Stromal cell of bone marrow (primary cell): ENCODE measurements at places on chromosomes 7 and 10.

GRCh38 chr10:26386781-26387180, 51.4 kb upstream of the APBB1IP start:
- DNase-seq, result no peak

GRCh38 chr10:124648131-124648475, 96.1 kb downstream of the FAM53B start:
- no peak for DNase-seq

DNA sequence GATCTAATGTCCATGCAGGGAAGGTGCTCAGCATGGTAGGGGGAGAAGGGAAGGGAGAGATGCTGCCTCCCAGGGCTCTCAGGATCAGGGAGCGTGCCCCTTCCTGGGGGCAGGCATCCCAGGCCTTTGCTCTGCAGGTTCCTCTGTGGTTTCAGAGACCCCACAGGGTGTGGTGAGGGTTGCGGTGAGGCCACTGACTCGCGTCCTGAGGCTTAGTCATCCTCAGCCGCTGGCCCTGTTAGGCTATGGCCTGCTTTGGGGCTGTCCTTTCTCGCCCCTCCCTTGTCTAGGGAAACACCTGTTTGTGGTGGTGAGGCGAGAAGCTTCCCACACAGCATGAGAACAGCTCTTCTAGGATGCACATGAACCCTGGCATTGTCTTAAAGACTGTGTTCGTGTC, 558.3 kb upstream of the FOXK1 start:
- no peak for DNase-seq

- peak; percentile 94 for DNase-seq
Observed at GRCh38 chr7:32616625-32617024, 121.3 kb downstream of the AVL9 start.

DNA sequence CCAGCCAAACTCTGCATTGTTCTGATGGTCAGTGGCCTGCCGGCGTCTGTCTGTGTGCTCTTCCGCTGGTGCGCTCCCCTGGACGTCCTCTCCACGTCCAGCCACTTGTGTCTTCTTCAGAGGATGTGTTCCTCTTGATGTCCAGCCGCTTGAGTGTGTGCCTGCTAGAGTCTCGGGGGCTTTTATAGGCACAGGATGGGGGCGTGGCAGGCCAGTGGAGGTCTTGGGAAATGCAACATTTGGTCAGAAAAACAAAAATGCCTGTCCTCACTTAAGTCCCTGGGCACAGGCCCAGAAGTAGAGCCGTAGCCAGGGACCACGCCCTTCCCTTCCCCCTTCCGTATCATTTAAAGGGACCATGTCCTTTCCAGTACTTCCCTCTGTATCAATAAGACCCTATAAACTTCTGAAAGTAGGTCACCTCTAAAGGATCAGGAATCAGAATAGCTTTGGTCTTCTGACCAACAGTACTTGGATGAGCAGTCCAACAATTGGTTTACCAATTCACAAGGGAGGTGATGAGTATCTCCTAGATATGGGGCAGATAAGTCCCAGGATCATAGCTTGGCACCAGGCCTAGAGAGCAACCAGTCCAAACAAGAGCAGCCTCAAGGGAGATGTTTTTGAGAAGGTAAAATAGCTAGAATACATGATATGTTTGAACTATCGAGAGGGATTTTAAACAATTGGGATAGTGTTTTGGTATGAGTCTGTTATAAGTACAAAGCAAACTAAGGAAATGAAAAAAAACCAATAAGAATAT, 32.2 kb upstream of the PNLIPRP3 start:
- no peak for DNase-seq

DNA sequence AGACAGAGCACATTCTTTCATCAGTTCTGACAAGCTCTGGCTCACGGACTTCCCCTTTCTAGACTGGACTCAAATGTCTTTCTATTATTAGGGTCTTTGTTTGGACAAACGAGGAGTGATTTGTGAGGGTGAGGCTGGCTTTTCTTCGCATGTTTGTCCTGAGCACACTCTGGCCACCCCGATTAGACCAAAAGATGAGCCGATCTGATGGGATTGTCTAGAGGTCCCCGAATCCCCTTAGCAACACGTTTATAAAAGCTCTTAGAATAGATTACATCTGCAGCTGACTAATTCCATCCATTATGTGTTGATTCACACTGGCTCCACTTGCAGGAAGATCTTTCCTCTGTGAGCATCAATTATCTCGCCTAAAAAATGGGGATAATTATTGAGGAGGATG, 675.4 kb upstream of the AUTS2 start:
- no peak for DNase-seq

- peak; percentile 27 for DNase-seq
Observed at GRCh38 chr7:2037808-2038522, 194.8 kb downstream of the MAD1L1 start.

GRCh38 chr7:44498230-44498954, 7.9 kb upstream of the NUDCD3 start:
- no peak for DNase-seq

DNA sequence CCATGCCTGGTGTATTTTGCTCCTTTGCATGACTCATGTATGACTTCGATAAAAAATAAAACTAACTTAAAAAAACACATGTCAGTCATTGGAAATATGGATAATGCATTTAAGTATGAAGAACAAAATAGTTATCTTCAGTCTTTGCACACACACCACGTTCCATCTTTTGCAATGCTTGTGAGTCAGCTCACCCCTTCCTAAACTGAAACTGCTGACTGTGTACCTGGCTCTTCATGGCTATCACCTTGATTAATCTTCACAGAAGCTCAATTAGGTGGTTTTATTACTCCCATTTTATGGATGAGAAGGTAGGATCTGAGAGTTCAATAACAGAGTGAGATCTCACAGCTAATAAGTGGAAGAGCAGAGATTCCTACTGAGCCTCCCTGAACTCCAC, 79.5 kb downstream of the CARD11 start:
- no peak for DNase-seq

- no peak for DNase-seq
Observed at GRCh38 chr7:13179775-13180523, 492.5 kb downstream of the ARL4A start.

DNA sequence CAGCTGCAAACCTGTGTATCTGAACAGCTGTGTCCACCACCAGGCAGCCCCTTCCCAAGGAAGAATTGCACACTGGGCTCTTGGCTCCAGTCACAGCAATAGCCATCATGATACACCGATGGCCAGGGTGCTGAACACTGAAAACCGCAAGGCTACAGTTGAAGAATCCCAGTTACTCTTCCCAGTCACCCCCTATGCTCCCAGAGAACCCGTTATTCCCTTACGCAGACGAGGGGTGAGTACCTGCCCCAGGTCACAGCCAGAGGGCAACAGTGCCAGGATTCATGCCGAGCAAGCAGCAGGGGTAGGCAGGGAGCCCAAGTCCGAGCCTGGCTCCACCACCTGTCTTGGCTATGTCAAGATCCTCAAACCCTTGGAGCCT, 57.8 kb downstream of the RASGEF1A start:
- DNase-seq, result no peak

GRCh38 chr7:121397822-121398221, 1.7 kb upstream of the FAM3C start:
- no peak for DNase-seq

- no peak for DNase-seq
Observed at GRCh38 chr10:86067436-86068050, 299.1 kb downstream of the GRID1 start.

DNA sequence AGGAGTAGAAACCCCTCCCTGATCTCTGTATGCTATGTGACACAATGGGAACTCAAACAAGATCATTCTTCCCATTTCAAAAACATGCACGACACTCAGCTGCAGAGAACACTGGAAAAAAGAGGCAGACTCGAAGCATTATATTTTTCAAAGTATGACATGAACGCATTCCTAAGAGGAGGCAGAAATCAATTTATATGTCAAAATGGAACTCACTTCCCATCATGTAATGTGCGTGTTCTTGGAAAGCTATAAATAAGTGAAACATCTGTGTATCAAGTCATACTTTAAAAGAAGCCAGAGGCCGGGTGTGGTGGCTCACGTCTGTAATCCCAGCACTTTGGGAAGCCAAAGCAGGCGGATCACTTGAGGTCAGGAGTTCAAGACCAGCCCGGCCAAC, 142.7 kb downstream of the ICA1 start:
- no peak for DNase-seq

GRCh38 chr10:51196508-51197175, 122.4 kb downstream of the PRKG1 start:
- DNase-seq, result no peak

DNA sequence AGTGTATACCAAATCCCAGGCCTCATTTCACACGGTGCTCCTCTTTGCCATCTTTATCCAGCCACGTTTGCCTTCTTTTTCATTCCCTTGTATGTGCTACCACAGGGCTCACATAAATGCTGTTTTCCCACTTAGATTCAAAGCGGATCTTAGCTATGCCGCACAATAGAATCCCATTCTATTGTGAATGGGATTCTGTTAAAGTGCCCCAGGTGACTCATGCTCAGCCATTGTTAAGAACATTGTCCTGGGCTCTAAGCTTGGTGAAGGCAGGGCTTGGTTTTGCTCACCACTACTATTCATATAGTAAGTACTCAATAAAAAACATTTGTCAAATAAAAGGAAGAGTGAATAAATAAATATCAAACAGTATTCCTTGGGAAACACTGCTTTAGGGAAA, 72.3 kb upstream of the PHYHIPL start:
- DNase-seq, result no peak

- DNase-seq, result peak; percentile 89
Observed at GRCh38 chr10:79320820-79321493, 26.3 kb upstream of the PPIF start.

DNA sequence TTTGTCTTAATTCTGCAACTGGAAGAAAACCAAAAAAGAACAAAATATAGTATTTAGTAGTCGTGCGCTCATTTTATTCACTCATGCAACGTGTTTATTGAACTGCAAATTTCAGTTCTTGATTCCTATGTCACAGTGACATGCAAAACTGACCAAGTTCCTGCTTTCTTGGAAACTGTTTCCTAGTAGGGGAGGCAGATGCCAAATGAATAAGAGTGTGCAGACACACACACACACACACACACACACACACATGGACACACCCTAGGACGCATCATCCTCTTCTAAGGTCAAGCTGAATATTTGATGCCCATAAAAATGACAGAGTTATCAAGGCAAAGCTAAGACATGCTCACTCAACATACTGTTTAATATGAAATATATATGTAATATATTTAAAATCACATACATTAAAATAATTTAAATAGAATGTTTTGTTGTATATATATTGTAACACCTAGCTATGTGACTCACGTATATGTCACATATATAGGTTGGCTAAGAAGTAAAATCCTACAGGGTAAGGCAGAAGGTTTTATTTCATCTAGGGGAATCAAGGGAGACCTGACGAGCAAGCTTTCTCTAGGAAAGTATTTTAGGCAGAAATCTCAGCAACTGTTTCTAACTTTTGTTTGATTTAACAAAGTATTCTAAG, 79.6 kb downstream of the SVIL start:
- DNase-seq, result no peak

- DNase-seq, result peak; percentile 51
Observed at GRCh38 chr10:21364196-21365114, 161.0 kb downstream of the SKIDA1 start.

DNA sequence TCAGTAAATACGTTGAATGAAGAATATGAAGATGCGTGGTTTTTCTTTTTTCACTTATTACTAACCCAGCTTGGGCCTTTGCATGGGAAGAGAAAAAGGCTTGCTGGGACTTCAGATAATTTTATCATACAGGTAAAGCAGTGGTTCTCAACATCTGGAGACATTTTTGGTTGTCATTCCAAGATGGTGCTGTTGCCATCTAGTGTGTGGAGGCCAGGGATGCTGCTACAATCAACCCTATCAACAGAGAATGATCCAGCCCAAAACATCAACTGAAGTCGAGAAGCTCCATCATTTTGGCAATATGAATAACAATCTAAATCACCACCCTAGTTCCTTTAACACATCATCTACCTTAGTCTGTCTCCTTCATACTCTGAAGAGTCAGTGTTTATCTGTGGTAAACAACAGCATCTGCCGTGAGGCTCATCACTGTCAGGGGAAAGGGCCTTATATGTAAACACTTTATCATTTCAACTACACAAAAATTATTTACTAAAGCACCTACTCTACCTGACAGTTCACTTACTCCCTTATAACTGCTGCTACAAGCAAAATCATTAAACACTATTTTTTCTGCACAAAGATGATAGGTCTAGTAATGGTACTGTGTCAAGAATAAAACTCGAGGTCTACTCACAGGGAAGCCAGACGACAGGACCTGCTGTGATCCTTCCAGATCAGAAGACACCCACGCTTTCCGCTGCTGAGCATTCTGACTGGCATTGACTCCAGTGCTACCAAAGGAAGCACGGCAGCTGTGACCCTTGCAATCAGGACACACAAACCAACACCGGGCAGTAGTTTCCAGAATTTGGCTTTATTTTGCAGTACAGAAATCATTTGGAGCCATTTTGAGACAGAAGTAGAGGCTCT, 48.6 kb downstream of the GDI2 start:
- DNase-seq, result no peak

- DNase-seq, result no peak
Observed at GRCh38 chr10:70564901-70565351, 37.6 kb downstream of the PRF1 start.

DNA sequence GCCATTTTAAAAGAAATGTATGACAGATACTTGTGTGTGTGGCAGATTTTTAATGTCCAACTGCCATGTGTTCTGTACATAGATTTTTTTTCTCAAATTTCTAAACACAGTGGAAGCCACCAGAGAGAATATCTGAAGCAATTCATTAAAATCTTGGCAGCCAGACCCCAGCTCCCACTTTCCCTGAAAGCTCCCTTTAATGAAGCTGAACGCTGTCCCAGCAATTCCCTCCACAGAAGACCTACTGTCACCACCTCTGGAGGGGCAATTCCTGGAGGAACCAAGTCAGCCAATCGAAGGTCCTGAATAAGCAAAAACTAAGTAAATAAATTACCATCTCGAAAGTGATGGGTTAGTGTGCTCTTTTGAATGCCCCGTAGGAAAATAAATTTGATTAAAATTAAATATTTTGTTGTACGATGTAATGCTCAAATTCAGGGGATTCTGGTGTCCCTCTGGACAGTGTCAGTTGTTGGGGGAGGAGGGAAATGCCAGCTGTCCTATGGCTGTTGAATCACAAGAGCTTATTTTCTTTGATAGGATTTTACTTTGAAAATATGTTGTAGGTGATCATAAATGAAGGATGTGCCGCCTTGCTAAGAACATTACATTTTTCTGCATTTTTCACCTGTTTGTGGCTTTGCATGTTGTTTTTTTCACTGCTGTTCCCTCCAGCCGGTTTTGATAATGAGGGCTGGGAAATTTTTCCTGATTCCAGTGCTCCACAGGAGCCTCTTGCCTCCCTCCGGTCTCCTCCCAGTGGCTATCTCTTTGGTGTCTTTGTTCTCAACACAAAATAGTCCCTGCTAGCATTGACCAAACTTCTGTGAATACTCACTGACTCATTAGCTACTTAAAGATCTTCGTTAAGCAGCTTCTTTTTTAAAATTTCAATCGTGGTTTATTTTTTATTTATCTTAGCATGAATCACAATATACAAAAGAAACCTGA, 9.2 kb upstream of the GSAP start:
- no peak for DNase-seq
